ENCODE measurements at places on chromosomes 16 and 17. TPM values are rescaled to one million over a fixed set of nuclear protein-coding genes. Genes with fewer than 3 reads are reported as not detected.

The CPHXL2 gene
- total RNA-seq = not detected

The SLC47A1 gene
- total RNA-seq = 2.0 TPM

The FNDC8 gene
- not detected for total RNA-seq

The ITGB4 gene
- 5.3 TPM for total RNA-seq

The ERN1 gene
- 5.0 TPM for total RNA-seq

The CSNK2A2 gene
- total RNA-seq = 134 TPM

The KAT7 gene
- total RNA-seq = 84.6 TPM

DNA sequence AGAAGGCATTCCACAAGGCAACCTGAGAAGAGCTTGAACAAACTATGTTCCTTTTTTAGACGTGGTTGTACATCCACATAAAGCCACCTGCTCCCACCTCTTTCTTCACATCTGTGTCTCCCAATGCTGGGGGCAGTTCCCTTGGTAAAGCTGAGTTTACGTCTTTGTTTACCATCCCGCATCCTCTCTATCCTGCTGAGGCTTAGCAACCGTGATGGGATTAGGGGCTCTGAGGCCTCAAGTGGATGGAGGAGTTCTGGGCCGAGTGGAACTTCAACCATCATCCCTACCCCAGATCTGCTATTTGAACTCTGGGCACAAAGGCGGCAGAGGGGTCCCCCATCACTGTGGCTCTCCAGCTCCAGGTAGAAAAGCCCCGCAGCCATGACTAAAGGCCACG is 94.2 kb upstream of the CREBBP start:
- H3K27me3 ChIP-seq = no peaks in the 10 kb centered on the region
- H3K36me3 ChIP-seq = peaks cover 2% of the 10 kb centered on the region
- H3K27ac ChIP-seq = no peak overlapping the region
- H3K4me3 ChIP-seq = no peak overlapping the region
- DNase-seq = no peak

- peak; percentile 89 for DNase-seq
- no peak overlapping the region for H3K27ac ChIP-seq
- no peak overlapping the region for H3K4me3 ChIP-seq
- peaks cover 9% of the 10 kb centered on the region for H3K36me3 ChIP-seq
These were observed 12.6 kb upstream of the TCF25 start for GRCh38 chr16:89860747-89861304.

GRCh38 chr17:52235516-52235915 is 77.0 kb upstream of the CA10 start:
- no peaks in the 10 kb centered on the region for H3K4me1 ChIP-seq
- H3K36me3 ChIP-seq = no peaks in the 10 kb centered on the region

- no peak overlapping the region for H3K4me3 ChIP-seq
- H3K36me3 ChIP-seq = no peaks in the 10 kb centered on the region
- H3K27me3 ChIP-seq = no peaks in the 10 kb centered on the region
- no peaks in the 10 kb centered on the region for H3K4me1 ChIP-seq
- H3K27ac ChIP-seq = no peak overlapping the region
- no peak for DNase-seq
These were observed 290.9 kb upstream of the MAF start for GRCh38 chr16:79891458-79891857.

DNA sequence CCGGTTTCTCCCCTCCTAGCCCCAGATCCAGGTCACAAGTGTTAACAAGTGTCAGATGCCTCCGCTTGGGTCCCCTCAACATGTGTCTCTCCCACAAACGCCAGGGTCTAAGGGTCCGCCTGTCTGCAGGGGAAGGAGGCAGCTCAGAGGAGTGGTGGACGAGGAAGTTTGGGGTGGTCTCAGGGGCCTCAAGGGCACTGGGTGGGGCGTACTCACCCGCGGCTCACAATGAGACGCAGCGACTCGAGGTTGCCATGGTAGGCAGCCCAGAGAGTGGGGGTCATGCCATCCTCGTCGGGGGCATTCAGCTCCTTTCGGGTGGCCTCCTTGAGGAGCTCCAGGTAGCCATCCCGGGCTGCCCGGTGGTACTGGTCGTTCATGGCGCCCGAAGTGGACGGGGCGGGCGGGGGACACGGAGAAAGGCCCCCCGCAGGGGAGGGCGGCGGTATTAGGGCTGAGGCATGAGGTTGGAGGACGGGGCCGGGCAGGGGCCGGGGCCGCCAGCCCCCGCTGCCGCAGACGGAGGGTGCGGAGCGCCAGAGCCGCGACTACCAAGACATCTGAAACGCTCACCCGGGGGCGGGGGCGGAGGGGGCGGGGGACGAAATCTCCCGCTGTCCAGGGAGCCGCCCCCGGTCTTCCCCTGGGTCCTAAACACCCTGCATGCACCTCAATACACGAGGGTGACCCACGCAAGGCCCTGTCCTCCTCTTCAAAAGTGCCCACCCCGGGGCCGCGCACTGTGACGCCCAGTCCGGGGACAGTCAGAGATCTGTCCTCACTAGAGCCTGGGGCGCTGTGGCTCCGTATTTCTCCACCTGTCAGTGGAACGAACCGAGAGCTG is at the start of gene USH1G:
Gene USH1G (minus strand): TSS at position 562 of the 844 bp plus-strand sequence. CDS start 182 bp downstream, at position 380.
- H3K27ac ChIP-seq = no peak within 1 kb of the TSS
- peak; percentile 60 for DNase-seq
- peak within 1 kb of the TSS; percentile 60 for H3K4me3 ChIP-seq
- H3K36me3 ChIP-seq = no peaks in the 10 kb centered on the region
- peaks cover 43% of the 10 kb centered on the region for H3K27me3 ChIP-seq

- no peak overlapping the region for H3K4me3 ChIP-seq
- H3K4me1 ChIP-seq = no peaks in the 10 kb centered on the region
- H3K27ac ChIP-seq = no peak overlapping the region
- peaks cover 60% of the 10 kb centered on the region for H3K27me3 ChIP-seq
These were observed 76.9 kb downstream of the RPA1 start for GRCh38 chr17:1906662-1907101.

GRCh38 chr17:50884439-50885311 is 18.5 kb upstream of the TOB1 start:
- H3K4me1 ChIP-seq = peaks cover 3% of the 10 kb centered on the region
- no peaks in the 10 kb centered on the region for H3K36me3 ChIP-seq

GRCh38 chr16:29012913-29013553 is 28.2 kb downstream of the LAT start:
- no peak overlapping the region for H3K4me3 ChIP-seq
- DNase-seq = no peak
- H3K4me1 ChIP-seq = no peaks in the 10 kb centered on the region
- H3K36me3 ChIP-seq = no peaks in the 10 kb centered on the region
- H3K27me3 ChIP-seq = no peaks in the 10 kb centered on the region
- H3K27ac ChIP-seq = no peak overlapping the region

DNA sequence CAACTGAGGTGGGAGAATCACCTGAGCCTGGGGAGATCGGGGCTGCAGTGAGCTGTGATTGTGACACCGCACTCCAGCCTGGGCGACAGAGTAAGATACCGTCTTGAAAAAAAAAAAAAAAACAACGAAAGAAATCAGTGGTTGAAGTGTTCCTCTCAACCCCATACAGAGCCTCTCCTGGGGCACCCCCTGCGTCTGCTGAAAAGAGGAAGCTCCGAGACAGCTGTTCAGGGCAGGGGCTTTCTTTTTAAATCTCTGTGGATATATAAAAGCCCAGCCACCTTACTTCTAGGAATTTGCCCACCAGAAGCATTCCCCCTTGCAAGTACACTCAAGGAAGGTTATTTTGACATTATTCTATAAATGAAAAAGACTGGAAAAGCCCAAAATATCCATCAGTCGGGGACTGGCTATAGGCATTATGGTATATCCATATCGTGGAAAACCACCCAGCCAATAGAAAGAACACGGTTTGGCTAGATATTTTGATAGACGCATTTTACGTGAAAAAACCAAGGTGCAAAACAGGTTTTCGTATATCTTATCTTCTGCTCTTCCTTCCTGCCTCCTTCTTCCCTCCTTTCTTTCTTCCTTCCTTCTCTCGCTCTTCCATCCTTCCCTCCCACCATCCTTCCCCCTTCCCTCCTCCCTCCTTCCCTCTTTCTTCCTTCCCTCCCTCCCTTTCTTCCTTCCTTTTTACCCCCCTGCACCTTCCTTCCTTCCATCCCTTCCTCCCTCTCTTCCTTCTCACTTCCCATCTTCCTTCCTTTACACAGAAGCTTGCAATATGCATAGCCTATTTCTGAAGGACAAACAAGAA is 9.2 kb upstream of the CCL22 start:
- no peak for DNase-seq
- no peaks in the 10 kb centered on the region for H3K4me1 ChIP-seq
- H3K36me3 ChIP-seq = no peaks in the 10 kb centered on the region
- no peaks in the 10 kb centered on the region for H3K27me3 ChIP-seq
- no peak overlapping the region for H3K4me3 ChIP-seq

DNA sequence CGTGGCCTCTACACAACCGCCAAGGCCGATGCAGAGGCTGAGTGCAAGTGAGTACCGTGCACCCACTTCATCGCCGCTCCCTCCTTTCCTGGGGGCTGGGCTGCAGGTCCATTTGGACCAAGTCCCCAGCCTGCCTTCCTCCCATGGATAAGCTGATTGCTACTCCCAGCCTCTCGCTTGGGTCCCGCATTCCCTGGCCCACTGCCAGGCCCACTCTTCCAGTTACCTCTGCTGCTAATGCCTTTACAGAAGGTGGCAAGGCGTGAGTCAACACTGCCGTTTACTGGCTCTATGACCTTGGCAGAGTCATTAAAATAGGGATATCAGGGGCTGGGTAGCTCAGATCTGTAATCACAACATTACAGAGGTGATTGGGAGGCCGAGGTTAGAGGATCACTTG is 11.2 kb downstream of the SULT1A2 start:
- no peak overlapping the region for H3K27ac ChIP-seq
- no peak overlapping the region for H3K4me3 ChIP-seq
- no peaks in the 10 kb centered on the region for H3K27me3 ChIP-seq
- H3K36me3 ChIP-seq = peaks cover 58% of the 10 kb centered on the region
- H3K4me1 ChIP-seq = no peaks in the 10 kb centered on the region
- no peak for DNase-seq

GRCh38 chr17:43572368-43572980 is 26.3 kb upstream of the ETV4 start:
- no peak overlapping the region for H3K27ac ChIP-seq
- no peaks in the 10 kb centered on the region for H3K4me1 ChIP-seq
- no peaks in the 10 kb centered on the region for H3K36me3 ChIP-seq
- no peak for DNase-seq
- no peaks in the 10 kb centered on the region for H3K27me3 ChIP-seq

GRCh38 chr16:12184419-12184917 is 207.9 kb downstream of the SNX29 start:
- no peak overlapping the region for H3K4me3 ChIP-seq
- peaks cover 7% of the 10 kb centered on the region for H3K4me1 ChIP-seq
- DNase-seq = no peak
- H3K36me3 ChIP-seq = no peaks in the 10 kb centered on the region

DNA sequence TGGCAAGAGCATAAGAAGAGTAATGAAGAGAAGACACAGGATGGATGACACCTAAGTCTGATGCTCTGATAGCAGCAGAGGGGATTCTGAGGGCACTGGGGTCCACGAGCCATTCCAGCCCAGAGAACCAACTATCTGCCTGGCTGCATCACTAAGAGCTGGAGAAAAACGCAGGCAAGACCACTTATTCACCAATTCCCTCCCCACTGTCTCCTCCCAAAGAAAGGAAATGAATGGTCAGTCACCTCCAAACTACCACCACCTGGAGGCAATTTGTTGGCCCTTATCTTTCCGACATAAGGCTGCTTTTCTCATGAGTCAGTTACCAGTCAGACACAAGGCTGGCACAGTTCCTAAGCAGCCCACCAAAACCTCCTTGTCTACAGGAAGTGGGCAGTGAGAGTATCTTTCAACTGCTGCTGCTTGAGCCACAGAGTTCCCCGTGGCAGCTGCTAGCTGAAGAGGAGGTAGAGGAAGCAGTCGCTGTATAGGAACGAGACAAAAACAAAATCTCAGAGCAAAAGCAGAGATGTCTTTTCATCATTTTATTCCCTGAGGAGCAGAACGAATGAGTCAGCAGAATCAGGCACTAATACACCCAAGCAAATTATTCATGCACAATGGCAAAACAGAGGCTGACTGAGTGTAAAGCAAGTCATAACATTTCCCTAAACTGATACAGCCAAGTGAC is 111.1 kb downstream of the SMG6 start:
- peaks cover 5% of the 10 kb centered on the region for H3K36me3 ChIP-seq
- no peak for DNase-seq
- H3K27ac ChIP-seq = no peak overlapping the region
- H3K4me3 ChIP-seq = no peak overlapping the region
- peaks cover 9% of the 10 kb centered on the region for H3K4me1 ChIP-seq

- no peak overlapping the region for H3K27ac ChIP-seq
- no peaks in the 10 kb centered on the region for H3K27me3 ChIP-seq
- no peak overlapping the region for H3K4me3 ChIP-seq
- no peaks in the 10 kb centered on the region for H3K4me1 ChIP-seq
These were observed 36.2 kb downstream of the SMPD3 start for GRCh38 chr16:68412061-68412460.

GRCh38 chr16:75065149-75065505 is 51.5 kb downstream of the LDHD start:
- no peaks in the 10 kb centered on the region for H3K27me3 ChIP-seq
- H3K27ac ChIP-seq = no peak overlapping the region
- H3K36me3 ChIP-seq = no peaks in the 10 kb centered on the region
- H3K4me3 ChIP-seq = no peak overlapping the region

- no peaks in the 10 kb centered on the region for H3K27me3 ChIP-seq
- no peaks in the 10 kb centered on the region for H3K4me1 ChIP-seq
- peaks cover 16% of the 10 kb centered on the region for H3K36me3 ChIP-seq
- DNase-seq = no peak
- H3K27ac ChIP-seq = no peak overlapping the region
- H3K4me3 ChIP-seq = no peak overlapping the region
These were observed 207.4 kb upstream of the WSB1 start for GRCh38 chr17:27086526-27086925.

DNA sequence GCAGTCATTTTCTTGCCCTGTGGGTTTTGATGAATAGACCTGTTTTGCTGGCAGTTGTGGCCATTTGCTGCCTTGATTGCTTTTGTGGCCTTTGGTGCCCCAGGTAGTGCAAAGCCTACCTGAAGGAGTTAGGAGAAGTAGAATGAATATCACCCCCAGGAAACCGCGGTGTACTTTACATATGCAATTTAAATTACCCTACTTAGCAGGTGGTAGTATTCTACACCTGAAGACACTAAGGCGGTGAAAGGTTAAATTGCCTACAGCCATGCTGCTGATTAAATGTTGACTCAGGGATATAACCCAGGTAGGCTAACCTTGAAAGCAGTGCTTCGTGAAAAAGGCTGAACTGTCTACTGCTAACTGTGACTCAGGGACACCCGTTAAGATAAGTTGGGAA is 27.2 kb upstream of the WWOX start:
- DNase-seq = peak; percentile 65
- peaks cover 69% of the 10 kb centered on the region for H3K27me3 ChIP-seq

- no peak for DNase-seq
- H3K4me3 ChIP-seq = no peak overlapping the region
- H3K4me1 ChIP-seq = no peaks in the 10 kb centered on the region
These were observed 315.1 kb upstream of the CCL2 start for GRCh38 chr17:33939959-33940358.

- H3K36me3 ChIP-seq = no peaks in the 10 kb centered on the region
- no peaks in the 10 kb centered on the region for H3K27me3 ChIP-seq
- no peak overlapping the region for H3K4me3 ChIP-seq
- no peak for DNase-seq
These were observed 36.0 kb upstream of the SLC39A11 start for GRCh38 chr17:73128496-73128895.

- H3K36me3 ChIP-seq = no peaks in the 10 kb centered on the region
- peak; percentile 86 for DNase-seq
- no peaks in the 10 kb centered on the region for H3K27me3 ChIP-seq
- H3K4me1 ChIP-seq = no peaks in the 10 kb centered on the region
These were observed at the start of gene NHLRC4 for GRCh38 chr16:566475-567372. Gene NHLRC4, plus strand, starts transcription at chr16:567005. Its CDS starts 1,043 bp downstream, at chr16:568048.
